ENCODE measurements at places on chromosomes 11 and 22.

DNA sequence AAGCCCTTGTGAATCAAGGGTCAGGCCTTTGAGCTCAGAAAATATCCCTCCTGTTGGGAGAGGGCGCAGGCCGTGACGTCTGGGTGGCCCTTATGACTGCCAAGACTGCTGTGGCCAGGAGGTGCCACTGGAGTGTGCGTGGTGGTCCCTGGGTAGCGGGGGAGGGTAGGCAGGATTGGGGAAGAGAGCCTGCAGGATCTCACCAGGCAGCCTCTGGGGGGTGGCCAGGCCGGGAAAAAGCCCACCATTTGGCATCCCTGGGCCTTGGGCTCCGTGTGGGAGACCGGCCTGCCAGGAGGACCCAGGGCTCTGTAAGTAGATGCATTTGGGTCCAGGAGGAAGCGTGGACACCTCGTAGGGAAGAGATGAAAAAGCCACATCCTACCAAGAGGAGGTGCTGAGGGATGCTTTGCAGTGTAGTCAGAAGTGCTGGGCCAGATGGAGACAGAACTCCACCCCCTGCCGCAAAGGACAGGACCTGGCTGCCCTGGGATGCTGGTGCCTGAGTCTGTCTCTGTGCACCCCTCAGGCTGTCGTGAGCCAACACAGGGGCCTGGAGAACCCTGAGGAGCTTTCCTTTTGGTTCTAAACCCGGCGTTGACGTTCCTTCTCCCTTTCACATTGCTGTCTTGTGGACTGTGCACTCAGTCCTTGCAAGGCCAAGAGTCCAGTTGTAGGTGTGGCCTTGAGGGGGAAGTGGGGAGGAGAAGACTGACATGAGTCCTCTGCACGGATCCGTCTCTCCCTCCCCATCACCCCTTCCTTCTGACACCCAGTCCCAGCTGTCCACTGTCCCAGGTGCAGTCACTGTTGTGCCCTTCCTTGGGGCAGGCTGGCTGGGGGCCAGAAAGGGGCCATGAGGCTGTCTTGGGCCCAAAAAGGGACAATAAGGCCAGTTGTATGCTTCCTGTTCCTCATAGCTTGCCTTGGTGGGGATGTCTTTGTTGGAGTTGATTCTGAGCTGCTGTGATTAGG lies 12.7 kb upstream of the MIEF1 start:
- no peak for DNase-seq

DNA sequence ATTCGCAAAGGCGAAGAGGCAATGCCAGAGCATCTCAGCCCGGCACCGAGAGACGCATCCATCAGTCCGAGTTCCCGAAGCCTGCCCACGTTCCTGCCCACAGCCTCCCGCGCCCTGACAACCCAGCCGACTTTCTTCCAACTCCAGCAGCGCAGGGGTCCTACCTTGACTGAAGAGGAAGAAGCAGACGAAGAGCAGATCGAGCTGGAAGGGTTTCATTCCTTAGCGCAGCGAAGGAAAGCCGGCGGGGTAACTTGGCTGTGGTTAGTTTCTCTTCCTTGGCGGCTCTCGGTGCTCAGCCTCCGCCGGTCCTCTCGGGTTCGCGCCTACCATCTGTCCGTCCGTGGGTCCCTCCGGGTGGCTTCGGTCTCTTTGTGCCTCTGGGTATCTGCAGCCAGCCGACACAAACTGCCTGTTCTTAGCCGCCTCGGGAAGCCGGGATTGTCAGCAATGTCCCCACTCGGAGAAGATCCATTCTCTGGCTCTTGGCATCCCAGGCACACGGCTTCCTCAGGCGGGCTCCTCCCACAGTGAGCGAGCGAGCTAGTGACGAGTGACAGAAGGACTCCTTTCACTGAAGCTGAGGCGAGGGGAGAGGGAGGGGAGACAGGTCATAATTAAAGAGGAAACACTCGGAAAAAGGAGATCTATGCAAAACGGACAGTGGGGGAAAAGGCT lies at the start of gene KIRREL3:
KIRREL3 (minus strand) TSS at position 480 of the 678 bp plus-strand sequence.
- DNase-seq = no peak

DNA sequence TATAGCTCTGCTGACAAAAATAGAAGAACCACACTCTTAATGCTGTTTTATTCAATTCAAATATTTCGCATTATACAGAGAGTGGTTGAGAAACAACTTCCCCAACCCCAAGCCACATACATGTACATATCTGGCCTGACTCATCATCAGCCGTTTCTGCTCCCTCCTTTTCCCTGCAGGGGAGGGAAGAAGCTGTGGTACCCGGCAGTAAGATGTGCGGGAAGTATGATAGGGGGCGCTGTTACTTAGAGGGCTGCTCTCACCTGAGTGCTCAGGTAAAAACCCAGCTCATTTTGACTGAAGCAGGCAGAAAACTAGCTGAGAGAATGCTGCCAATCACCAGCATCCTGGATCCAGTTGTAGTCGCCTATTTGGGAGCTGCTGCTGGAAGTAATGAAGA lies 85.5 kb downstream of the NELL1 start:
- DNase-seq = no peak

DNA sequence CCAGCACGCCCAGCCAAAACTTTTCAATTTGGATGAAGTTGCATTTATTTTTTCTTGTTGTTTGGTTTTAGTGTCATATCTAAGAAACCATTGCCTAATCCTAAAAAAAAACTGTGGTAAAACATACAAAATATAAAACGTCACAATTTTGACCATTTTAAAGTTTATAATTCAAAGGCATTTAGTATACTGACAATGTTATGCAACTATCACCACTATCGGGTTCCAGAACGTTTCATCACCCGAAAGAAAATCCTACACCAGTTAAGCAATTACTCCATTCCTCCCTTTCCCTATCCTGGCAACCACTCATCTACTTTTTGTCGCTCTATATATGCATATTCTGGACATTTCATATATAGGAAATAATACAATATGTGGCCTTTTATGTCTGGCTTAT lies 30.5 kb upstream of the PHOX2A start:
- peak; percentile 21 for DNase-seq

GRCh38 chr11:15158351-15159015 lies 43.8 kb downstream of the INSC start:
- no peak for DNase-seq

DNA sequence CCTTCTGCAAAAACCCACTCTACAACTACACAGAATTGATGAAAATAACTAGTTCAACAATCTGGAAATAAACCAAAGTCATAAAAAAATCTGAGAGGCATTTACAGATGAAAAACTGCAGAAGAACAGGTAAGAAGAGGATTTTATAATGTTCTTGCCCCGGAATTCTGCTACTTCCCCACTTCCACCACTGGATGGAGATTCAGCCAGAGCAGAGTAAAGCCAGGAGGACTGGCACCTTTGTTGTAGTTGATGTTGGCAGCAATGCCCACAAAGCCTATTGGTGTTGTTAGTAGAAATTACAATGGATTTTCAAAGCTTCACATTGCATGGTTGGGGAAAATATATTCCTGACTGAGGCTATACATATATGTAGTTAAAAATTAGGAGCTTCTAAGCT lies 640.2 kb downstream of the LRRC4C start:
- DNase-seq = no peak

DNA sequence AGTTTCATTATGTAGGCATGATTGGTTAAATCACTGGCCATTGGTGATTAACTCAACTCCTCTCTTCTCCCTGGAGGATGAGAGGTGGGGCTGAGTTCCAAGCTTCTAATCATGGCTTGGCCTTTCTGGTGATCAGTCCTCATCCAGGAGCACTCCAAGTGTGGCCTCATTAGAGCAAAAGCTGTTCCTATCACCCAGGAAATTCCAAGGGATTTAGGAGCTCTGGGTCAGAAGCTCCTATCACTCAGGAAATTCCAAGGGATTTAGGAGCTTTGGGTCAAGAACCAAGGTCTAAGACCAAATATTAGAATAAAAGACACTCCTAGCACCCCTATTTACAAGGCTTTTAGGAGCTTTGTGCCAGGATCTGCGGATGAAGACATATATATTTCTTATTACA lies 168.0 kb upstream of the BDNF start:
- DNase-seq = no peak
